ENCODE measurements at places on chromosomes 3 and 15.

DNA sequence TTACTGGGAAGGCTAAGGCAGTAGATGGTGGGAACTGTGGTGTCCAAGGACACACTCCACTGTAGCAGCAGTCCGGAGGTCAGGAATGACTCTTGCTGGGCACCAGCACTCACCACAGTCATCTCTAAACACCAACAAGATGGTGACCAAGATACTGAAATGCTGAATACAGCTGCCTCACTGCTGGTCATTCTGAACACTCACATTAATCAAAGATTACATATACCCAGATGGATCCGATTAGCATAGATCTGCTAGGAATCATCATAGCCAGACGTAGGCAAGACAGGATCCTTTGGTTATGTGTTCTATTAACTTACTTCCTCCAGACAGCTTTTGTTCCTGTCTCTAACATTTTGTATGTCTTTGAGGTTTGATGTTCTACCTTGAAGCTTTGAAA, 134.9 kb upstream of the BFSP2 start:
- DNase-seq: no peak

DNA sequence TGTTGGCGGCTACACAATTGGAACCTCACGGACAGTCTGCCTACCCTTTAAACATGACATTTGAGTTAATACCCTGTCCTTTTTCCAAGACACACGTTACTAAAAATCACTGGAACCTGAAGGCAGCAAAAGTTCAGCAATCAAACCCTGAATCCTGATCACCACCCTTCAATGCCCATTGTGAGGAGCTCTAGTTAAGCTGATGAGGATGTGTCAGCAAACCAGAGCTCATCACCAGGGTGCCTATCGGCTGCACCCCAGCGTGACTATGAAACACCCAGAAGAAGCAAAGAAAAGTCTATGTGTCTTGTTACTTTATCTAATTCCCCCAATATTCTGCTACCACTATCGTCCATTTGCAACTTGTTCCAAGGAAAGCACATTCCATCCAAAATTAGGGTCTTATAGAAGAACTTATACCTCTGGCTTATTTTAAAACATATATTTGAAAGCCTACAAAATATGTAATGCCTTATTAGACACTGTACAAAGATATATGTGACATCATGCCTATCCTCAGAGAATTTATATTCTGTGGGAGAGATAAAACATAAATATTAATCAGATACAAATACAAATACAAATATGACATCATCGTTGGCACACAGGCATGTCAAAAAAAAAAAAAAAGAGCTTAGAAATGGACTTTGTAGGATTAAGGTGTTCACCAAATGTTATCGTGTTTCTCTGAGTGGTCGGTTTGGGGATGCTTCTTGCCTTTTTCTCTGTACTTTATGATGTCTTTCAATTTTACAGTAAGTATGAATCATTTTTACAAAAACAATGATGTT, 219.7 kb upstream of the SETMAR start:
- no peak for DNase-seq

GRCh38 chr3:144957398-144958101, 985.9 kb downstream of the DIPK2A start:
- no peak for DNase-seq

- peak; percentile 65 for DNase-seq
These were observed 17.9 kb upstream of the SATB1 start for GRCh38 chr3:18442756-18443664.

GRCh38 chr3:150036780-150037179, 66.1 kb upstream of the PFN2 start:
- no peak for DNase-seq

GRCh38 chr3:56238299-56238698, 230.0 kb downstream of the ERC2 start:
- DNase-seq: no peak

DNA sequence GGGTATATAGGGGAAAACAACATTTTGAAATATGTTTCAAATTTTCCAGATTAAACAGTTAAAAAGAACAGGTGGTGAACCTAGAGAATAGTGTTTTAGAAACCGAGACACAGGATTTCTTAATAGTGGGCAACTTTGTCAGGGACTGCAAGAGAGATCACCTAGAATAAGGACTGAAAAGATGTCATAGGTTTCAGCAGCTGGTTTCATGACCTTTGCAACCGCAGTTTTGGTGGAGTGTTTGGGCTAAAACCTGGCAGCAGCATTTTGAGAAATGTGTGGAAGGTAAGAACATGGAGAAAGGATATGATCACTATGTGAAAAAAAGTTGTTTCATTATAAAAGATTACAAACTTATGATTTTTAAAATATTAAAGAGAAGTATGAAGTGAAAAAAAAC, 34.9 kb downstream of the PRKCI start:
- DNase-seq: no peak

DNA sequence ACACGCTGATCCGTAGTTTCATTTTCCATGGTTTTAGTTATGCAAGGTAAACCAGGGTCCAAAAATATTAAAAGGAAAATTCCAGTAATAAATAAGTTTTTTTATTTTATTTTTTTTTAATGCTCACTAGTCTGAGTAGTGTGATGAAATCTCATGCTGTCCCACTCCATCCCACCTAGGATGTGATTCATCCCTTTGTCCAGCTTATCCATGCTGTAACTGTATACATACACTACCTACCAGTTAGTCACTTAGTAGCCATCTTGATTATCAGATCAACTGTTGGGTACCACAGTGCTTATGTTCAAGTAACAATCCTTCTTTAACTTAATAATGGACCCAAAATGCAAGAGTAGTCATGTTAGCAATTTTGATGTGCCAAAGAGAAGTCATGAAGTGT, 75.2 kb downstream of the ESYT3 start:
- no peak for DNase-seq

- no peak for DNase-seq
These were observed 1294.1 kb downstream of the NSUN3 start for GRCh38 chr3:95356764-95357501.

DNA sequence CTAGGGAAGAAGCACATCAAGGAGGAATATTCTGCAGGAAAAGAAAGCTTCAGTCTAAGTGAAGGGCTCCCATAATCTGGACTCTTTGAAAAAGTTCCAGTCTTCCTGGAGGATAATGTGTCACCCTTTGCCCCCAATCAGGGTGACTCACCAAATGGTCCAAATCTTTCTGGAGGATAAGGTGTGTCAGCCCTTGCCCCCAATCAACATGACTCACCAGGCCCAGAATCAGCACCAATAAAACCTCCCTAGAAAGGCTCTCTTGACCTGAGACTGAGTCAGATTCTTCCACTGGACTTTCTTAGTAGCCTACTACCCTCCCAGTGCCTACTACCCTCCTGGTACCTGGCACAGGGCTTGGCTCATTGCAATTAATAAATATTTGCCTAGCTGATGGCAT, 9.5 kb upstream of the ARL14 start:
- no peak for DNase-seq

DNA sequence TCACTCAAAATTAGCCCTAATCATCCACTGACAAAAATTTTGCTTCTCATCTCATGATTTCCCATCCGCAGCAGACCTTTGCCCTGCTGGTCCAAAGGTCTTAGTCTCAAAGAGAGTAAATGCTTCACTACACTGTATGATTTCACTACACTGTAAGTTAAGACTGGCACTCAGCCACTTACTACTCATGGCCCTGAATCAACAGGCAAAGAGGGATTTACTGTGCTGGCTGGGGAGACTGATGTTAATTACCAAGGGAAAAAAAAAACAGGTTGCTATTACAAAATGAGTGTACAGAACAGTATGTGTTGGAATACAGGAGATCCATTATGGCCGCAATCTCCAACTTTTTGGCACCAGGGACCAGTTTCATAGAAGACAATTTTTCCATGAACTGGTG, 214.8 kb downstream of the ZMAT3 start:
- no peak for DNase-seq

DNA sequence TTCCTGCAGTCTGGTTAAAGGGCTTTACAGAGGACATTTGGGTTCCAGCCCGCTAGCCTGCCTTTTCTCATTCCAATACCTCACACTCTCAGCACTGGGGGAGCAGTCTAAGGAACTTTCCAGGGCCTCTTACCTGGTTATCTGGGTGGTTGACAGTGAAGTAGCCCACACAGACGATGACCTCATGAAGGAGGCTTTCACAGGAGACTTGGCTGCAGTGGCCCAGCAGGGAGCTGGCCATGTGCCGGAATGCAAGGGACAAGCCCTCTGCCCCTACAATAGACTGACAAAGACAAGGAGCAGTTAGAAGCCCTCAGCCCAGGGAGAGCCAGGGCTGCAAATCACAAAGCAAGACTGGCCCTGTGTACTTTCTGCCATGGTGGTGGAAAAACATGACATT, 39.5 kb downstream of the ISL2 start:
- no peak for DNase-seq

DNA sequence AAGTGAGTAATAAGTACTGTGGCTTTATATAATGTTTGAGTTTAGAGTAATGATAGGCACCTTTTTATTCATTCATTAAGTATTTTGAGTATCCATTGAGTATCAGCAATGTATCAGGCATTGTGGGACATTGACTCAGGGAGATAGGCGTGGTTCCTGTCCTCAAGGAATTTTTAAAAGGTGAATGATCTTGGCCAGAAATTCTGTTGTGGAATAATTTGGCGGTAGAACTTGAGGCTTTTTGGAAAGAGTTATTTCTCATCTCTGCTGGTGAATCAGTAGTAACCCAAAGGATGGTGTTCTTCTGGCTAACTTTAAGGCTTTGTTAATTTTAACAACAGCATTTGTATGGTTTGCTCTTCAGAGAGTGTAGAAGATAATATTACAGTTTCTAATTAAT, 2.0 kb downstream of the RAB7A start:
- no peak for DNase-seq

- DNase-seq: peak; percentile 78
These were observed 117.4 kb upstream of the ZBED2 start for GRCh38 chr3:111712294-111713167.

GRCh38 chr3:192188218-192188835, 539.0 kb downstream of the FGF12 start:
- DNase-seq: peak; percentile 35

DNA sequence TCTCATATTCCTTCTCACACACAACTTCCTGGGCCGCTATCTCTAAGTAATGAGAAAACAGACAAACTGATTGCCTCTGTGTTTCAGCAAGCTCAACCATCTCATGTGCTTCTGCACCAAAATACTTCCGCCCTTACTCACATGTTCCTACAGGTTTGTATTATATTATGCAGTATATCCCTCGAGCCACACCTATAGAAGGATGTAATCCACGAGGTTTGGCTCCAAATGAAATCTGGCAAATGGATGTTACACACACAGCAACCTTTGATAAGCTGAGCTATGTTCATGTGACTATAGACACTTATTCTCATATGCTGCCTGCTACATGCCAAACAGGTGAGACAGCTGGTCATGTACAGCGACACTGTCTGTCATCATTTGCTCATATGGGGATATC, 22.6 kb downstream of the CCRL2 start:
- no peak for DNase-seq

- no peak for DNase-seq
These were observed 263.2 kb upstream of the C2CD4B start for GRCh38 chr15:62428259-62428658.

GRCh38 chr3:135762188-135762856, 203.2 kb upstream of the PPP2R3A start:
- no peak for DNase-seq

DNA sequence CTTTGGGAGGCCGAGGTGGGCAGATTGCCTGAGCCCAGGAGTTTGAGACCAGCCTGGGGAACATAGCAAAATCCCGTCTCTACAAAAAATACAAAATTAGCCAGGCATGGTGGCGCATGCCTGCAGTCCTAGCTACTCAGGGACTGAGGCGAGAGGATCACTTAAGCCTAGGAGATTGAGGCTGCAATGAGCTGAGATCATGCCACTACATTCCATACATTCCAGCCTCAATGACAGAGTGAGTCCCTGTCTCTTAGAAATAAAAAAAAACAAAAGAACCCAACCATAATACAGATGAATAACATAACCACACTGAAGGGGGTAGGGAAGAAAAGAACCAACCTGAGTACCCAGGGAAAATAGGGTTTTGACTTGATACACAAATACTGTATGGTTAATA, 19.7 kb upstream of the CGNL1 start:
- DNase-seq: no peak

- DNase-seq: no peak
These were observed 271.3 kb upstream of the TPRG1 start for GRCh38 chr3:188900421-188900951.

DNA sequence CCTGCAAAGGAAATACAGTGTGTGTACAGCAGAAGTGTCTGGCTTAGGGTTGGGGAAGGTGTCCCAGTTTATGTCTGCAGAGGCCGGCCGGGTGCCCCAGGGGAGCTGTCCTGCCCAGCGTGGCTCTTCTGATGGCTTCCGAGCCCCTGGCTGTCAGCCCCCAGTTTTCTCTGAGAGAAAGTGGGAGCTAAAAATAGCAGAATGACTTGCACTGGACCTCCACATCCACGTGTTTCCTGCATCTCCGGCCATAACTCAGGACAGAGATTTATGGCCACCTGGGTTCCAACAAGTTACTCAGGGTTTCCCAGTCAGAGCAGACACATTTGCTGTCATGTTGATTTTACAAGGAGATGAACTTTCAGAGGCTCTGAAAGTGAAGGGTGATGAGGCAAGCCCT, 192.0 kb downstream of the ATP10A start:
- DNase-seq: no peak

DNA sequence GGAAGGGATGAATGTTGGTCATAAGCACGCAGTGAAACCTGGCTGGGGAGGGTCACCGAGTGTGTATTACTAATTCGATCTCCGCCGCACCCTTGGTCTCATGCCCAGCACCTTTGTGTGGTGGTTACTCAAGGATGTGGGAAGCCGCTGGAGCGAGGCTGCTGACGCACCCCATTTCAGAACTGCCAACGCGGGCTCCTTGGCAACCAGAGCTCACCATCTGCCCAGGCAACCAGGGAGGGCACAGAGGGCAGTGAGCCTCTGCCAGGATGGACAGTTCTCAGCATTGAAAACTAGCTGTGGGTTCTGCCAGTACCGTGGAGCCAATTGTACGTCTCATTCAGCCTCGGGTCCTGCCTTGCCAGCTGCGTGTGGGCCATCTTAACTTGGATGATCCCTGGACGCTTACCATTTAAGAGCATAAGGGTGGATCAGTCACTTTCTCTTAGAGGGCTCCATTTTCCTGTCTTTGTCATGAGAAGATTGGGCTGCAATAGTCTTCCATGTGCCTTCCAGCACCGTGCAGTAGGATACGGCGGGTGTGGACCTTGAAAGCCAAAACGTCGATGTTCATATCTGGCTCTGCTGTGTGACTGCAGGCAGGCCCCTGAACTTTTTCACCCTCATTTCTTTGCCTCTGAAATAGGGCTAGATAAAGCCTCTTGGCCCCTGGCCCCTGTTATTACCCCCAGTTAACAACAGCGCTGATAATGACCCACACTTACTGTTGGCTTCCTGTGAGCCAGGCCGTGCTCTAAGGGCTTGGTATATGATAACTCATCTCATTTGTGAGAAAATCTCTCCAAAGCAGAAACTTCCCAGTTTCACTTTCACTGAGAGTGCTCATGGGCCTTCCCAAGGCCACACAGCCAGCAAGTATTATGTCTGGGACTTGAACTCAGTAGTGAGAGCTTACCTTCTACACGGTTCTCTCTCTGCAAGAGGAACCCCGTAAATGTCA, 238.8 kb downstream of the OPA1 start:
- no peak for DNase-seq

All from NCI-H526 treated with DMSO at 0.1 percent for 48 hours (cell line).